ENCODE measurements at places on chromosomes 5 and 9.

DNA sequence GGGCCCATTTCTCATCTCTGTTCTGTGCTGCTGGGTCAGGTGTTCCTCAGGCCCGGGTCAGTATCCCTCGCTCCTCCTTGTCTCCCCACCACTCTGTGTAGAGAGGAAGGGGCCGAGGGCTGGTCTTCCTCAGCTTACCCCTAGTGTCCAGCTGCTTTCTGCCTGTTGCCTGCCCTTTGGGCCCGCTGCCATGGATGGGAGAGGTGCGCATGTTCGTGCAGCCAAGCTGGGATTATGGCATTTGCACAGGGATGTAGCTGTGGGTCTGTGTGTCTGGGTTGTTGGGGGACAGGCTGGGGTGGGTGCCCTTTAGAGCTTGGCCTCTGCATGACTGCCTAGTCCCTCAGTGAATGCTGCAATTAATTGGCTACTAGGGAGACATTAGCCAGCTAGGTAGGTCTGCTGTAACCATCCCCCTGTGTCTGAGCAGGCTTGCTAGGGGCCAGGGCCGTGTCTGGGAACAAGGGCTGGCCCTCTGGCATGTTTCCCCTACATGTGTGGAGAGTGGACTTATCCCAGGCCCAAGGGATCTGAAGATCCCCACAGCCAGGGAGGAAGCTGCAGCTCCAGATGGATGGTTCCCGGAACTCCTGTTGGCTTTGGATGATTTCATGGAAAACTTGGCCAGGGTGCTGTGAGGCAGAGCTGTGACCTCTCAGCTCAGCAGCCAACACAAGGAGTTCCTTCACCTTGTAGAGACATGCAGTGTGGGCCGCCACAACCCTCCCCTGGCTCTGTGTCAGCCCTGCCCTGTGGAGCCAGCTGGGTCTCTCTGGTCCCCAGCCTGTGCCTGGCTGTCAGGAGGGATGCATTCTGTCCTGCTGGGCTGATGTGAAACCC is 161.9 kb downstream of the MACROH2A1 start:
- DNase-seq, result no peak

DNA sequence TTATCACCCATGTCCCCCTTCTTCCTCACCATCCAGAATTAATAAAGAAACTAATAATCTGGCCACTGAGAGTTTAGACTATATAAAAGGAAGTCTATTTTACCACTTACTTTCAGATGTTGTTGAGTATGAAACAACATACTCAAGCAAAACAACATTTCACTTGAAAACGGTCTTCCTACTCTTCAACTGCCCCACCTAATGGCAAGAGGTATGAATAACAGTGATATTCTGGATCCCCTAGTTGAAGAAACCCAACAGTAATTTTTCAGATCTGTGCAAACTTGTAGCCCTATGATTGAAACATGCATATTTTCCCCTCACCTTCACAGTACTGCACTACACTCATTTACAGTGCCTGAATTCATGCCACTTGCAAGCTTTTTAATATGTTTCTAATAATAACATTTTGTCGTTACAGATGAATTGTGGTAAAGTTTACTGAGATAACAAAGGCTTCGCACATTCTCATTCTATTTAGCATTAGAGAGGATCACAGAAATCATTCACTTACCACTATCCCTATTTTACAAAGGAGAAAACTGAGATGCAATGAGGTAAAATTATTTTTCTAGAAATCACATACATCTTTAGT is 267.9 kb upstream of the PDE4D start:
- DNase-seq, result no peak

- DNase-seq, result no peak
Observed at GRCh38 chr5:123035918-123036390, 571 bp downstream of the PPIC start.

- no peak for DNase-seq
Observed at GRCh38 chr5:52994266-52994665, 5.1 kb downstream of the ITGA2 start.

GRCh38 chr9:106860721-106861639 is 2.0 kb upstream of the ZNF462 start:
- no peak for DNase-seq

GRCh38 chr9:135297456-135298075 is 182.0 kb upstream of the PPP1R26 start:
- DNase-seq, result no peak

DNA sequence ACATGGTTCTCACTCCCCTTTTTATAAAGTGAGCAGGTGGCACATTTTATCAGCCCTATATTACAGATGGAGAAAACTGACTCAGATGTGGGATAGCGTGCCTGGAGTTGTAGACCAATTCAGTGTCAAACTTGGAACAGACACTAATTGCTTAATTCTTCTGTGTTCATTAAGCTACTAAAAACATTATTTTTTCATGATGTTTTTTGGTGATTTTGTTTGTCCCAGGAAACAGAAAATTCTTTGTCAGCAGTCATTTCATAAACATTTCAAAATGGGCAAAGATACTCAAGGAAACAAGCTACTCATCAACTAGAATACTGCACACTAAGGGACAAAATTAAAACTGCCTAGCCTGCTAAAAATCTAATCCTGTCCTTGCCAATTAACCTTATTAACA is 2.2 kb downstream of the ABHD17B start:
- DNase-seq, result no peak

DNA sequence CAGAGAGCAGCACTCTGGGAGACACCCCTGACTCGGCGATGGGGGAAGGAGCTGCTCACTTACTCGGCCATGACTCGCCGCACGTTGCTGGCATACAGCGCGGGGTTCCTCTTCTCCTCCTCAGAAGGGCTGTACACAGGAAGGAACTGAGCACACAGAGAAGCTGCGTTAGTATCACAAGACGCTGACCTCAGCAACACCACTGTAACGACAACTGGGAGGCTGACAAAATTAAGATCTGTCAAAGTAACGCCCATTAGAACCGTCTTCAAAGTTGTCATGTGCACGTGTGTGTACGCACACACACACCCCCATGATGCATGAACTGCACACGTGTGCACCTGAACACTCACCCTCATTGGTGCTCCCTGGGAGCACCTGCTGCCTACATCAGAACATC is 32.1 kb upstream of the SLC6A3 start:
- no peak for DNase-seq

GRCh38 chr9:92716557-92716956 is 46.6 kb upstream of the IPPK start:
- DNase-seq, result no peak

GRCh38 chr5:125317536-125317995 is 571.1 kb upstream of the ZNF608 start:
- DNase-seq, result no peak

DNA sequence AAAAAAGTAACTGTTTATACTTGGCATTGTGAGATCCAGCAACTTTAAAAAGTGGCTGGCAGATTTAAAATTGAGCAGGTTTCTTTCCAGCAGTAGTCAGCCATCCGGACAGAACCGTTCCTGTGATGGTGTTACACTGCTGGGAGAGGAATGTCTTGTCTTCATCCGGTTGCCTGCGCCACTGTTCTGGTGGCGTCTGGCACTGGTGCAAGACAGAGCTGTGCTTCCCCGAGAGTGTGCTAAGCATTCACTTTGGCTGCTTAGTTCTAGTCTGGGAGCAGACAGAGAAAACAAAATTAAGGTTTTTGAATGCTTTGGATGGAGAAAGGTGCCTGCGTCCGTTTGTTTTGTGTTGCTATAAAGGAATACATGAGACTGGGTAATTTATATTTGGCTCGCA is 35.5 kb upstream of the CREBRF start:
- no peak for DNase-seq

GRCh38 chr9:33429256-33429985 is 18.0 kb downstream of the AQP3 start:
- DNase-seq, result no peak

DNA sequence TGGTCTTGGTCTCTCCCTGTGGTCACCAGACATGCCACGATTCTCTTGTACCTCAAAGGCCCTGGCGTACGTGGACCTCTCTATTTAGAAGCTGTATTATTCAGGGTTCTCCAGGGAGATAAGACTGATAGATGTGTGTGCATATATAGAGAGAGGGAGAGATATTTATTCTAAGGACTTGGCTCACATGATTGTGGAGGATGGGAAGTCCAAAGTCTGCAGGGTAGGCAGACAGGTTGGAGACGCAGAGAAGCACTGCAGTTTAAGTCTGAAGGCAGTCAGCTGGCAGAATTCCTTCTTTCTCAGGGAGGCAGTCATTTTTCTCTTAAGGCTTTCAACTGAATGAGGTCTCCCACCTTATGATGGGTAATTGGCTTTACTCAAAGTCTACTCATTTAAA is 16.3 kb downstream of the C9orf57 start:
- no peak for DNase-seq

- no peak for DNase-seq
Observed at GRCh38 chr5:146920351-146920881, 41.9 kb upstream of the PPP2R2B start.

All from keratinocyte (primary cell).